ENCODE measurements at places on chromosomes 1 and 21.
A peak's percentile ranks its signal among the peaks of the same experiment; 100 is the strongest.

GRCh38 chr1:246068619-246069509 is 438.2 kb downstream of the SMYD3 start:
- no peak for DNase-seq

DNA sequence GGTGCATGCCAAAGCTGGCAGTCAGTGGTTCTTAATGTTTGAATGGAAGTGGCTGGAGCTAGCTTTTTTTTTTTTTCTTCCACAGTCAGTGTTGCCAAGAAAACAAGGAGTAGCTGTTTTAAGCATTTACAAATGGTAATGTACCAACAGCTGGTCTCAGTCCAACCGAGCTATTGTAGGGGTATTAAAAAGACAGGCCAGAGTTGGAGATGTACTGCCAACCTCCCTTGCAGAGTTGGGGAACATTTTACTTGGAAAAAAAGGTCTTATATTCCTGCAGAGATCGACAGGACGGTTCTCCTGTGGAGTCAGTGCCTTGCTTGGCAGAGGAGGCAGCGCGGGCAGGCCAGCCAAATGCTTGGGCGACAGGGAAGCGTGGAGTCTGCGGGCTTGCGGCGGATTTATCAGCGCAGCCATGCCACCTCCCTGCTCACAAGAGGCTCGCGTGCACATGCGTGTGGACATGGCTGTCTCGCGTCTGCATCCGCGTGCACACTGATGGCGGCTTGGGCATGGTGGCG is 338.1 kb downstream of the RPS6KC1 start:
- DNase-seq, result no peak

DNA sequence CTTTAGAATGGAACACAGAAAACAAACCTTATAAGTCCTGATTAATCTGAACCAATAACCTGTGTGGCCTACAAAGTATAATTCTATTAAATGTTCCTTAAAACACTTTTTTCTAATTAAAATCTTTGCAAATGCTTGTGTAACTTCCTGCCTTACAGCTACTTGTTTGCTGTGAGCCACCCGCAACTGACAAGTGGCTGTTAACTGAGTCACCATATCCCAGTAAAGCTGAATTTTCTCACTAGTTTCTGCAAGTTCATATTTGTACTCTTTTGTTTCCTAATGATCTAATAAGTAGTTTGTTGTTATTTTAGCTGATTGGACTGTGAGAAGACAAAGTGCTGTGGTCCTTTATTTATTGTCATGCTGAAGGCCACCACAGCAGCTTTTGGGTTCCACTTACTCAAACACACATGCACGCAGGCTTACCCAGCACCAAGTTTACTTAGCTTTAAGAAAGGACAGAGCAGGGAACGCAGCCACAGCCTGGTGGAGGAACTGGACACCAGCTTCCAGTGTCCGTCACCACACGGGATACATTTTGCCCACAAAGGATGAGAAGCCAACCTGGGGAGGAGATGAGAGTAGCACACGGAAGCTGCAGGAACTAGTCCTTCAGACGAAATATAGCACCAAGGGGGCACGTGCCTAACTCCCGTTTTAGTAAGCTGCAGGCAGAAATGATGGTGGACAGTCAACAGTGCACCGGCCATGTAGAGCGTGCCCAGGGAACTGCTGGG is 47.8 kb downstream of the LCA5L start:
- no peak for DNase-seq

- no peak for DNase-seq
Measured at GRCh38 chr1:204406621-204407020, 5.0 kb downstream of the PPP1R15B start.

DNA sequence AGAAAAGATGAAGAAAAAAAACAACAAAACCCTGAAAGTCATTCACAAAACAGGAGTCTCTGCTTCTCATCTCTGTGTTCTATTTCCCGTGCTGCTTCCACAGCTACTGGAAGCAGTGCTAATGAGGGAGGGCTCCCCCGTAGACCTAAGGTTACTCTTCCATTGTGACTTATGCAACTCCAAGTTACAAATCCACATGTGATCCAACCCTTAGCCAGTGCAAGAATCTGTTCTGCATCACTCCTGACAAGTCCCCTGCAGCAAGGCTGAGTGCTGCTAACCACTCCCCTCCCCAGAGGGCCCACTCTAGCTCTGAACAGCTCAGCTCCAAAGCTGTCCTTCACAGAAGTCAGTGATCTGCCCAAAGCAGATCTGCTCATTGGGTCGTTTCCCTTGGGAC is 10.3 kb downstream of the DNALI1 start:
- no peak for DNase-seq

DNA sequence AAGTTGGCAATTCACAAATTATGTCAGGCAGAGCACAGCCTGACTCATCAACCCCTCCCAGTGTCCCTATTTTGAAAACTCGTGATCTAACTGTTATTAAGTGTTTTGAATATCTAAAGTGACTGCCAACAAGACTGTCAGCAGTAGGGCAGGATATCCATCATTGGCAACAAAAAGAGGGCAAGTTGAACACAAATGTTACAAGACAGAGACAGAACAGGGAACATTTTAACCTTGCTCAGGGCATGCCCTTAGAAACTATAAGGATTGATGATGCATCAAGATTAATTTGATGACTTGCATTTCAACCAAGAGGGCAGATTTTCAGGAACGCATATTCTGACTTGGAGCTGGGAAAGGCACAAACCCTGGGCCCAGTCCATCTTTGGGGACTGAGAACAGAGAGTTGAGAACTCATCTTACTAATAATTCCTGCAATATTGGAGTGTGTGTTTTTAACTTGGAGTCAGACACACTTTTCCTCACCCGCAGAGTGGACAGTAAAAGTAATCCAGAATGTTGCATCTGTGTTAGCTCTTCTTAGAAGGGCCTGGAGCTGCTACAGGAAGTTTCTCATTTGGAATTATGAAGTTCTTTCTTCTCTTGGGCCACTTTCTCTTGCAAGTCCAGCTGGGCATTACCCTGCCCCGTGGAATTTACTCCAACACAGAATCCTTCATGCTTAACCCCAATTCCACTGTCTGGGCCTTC is 317.2 kb downstream of the LTN1 start:
- no peak for DNase-seq

GRCh38 chr1:28395181-28395580 is 25.6 kb downstream of the PHACTR4 start:
- DNase-seq, result no peak

GRCh38 chr1:174999936-175000696 is at the start of gene CACYBP:
CACYBP (plus strand) TSS chr1:174999947; CDS start chr1:175000181, 234 bp downstream.
- DNase-seq, result peak; percentile 42

- no peak for DNase-seq
Measured at GRCh38 chr21:46217511-46218196, 10.9 kb downstream of the LSS start.

GRCh38 chr1:208604295-208604694 is 360.1 kb upstream of the PLXNA2 start:
- DNase-seq, result peak; percentile 53

DNA sequence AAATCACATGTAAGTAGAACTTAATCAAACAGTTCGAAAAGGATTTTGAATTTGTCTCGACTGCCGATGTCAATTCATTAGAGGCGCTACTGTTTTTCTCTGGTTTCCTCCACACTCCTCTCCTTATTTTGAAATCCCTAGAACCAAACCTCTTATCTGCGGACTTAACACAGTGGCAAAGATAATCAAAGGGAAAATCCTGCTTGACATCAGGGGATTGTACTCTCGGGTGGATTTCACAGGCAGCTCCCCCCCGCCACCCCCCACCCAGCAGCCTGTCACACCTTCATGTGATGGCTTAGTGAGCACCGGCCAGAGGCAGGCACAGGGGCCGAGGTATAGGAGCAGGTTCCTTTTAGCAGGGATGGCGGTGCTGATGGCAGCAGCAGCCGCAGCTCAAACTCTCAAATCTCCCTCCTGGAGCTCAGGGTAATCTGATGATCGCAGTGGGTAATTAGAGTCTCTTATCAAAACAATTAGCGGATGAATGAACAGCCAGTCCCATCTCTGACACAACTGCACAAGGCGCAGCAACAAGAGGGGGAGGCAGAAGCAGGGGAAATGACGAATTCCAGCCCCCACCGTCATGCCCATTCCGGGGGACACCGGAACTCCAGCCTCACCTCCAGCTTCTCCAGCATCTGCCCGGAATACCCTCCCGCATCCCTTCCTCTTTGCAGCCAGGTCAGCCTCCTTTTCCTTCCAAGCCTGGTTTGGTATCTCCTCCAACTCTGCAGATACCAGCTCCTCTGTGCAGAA is 80.3 kb downstream of the SSBP3 start:
- DNase-seq, result no peak

- DNase-seq, result no peak
Measured at GRCh38 chr1:98164509-98164908, 243.7 kb upstream of the DPYD start.

- no peak for DNase-seq
Measured at GRCh38 chr1:200733907-200734306, 4.8 kb upstream of the CAMSAP2 start.

DNA sequence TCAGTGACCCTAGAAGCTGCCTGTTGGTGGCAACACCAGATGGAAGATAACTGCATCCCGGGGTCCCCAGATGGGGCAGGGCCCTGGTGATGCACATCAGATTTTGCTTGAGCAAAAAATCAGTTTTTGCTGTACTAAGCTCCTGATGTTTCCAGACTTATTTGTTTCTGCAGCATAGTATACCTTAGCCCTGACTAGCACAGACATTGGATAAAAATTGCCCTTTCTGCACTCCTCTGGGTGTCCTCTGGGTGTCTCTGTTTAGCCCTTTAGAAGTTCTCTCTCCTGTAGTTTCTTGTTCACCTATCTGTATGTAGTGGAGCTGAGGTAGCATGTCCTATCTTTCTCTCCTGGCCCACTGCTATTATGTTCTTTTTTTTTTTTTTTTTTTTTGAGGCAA is 30.3 kb upstream of the PLA2G2C start:
- no peak for DNase-seq

- no peak for DNase-seq
Measured at GRCh38 chr1:39337067-39337466, 132.6 kb downstream of the MACF1 start.

DNA sequence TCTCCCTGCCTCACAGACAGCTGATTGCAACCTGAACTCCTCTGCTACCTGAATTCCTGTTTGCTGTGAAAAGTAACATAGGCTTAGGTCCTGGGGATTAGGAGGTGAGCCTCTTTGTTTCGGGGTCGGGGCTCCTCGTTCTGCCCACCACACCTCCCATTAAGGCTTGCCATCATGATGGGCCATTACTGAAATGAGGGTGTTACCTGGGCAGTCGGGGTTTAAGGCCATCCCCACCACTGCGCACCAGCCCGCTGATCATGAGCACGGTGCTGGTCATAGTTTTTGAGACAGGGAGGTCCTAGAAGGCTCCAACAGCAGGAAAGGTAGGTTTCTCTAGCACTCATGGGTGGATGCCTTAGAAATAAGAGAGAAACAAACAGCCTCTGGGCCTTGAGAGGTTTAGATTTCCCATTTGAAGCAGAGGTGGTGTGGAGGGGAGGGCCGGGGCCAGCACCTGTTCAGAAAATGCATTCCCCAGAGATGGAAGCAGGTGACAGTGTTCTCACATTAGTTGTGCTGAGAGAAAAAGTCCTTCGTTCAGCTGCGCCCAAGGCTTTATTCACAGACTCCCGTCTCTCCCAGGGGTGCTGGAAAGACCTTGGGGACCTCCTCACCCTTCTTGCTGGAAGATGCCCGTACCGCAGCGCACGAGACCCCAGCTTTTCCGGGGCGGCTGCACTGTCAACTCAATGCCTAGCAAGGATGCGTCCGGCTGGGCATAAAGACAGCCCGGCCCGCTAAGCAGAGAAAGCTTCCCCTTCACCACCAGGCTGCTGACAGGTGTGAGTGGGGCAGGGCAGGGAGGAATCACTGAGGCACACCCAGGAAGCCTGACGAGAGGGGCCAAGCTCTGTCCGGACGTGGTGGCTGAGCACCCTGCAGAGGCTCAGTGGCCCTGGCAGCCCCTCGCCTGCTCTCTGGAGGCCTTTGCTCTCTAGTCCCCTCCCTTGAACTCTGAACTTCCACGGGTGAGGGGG is 125.5 kb downstream of the PGBD5 start:
- DNase-seq, result no peak

DNA sequence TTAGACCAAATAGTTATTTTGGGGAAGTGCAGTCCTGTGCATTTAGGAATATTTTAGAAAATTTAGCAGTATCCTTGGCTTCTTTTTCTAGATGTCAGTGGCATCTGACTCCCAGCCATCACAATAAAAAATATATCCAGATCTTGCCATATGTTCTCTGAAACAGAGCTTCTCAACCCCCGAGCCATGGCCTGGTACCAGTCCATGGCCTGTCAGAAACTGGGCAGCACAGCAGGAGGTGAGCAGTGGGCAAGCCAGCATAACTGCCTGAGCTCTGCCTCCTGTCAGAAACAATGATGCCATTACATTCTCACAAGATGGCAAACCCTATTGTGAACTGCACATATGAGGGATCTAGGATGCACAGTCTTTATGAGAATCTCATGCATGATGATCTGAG is 480.0 kb downstream of the LRRIQ3 start:
- DNase-seq, result no peak

DNA sequence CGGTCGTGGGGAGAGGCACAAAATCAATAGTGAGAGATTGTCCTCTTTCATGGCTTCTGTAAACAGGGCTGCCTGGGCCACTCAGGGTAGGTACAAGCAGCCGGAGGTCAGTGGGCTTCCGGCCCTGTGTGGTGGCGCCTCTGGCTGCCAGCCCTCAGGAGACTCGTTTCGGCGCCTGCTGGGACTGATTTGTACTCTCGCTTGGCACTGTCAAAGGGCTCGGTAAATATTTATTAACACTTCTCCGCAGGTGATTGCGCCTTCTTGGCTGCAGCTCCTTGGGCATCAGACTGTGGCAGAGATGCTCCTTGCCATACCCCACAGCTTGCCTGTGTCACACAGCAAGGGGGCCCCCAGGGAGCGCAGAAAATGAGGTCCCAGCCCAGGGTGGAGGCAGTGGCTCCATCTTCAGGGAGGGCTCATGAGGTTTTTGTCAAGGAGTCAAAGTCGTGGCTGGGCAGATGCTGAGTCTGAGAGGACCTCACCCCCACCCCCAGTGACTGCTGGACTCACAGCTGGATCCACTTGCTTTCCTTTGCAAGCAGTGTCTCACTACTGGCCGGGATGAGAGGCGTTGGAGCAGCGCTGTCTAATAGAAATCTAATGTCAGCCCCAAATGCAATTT is 262.5 kb downstream of the GRIK3 start:
- no peak for DNase-seq

DNA sequence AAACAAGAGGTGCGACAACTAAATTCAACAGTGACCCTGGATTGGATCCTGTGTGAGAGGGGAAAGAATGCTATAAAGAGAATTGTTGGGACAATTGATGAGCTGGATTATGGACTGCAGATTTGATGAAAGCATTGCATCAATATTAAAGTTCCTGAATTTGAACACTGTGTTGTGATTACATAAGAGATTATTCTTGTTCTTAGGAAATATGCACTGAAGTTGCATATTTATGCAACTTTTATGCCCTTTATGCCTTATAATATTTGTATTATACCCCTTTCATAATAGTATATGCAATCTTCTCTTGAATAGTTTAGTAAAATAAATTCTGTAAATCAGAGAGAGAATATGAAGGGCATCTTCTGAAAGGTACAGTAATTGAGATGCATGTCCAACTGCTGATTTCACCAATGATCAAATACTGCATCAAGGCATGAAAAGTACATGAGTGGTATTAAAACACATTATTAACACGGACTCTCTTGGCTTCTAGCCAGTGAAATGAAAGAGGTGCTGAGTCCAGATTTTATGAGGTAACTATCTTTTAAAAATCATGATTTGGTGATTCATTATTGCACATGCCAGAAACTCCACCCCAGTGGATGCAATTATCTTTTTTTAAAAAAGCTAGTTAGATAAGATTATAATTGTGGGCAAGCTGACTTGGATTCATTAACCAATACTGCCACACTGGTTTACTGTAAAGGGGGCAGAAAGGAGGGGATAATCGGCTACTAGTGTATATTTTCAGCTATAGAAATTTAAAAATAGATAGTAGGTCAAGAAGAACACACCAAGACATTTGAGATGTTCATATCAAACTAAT is 19.9 kb upstream of the LPAR3 start:
- no peak for DNase-seq

GRCh38 chr1:50976111-50976889 is 6.3 kb downstream of the CDKN2C start:
- no peak for DNase-seq
